Hematopoietic multipotent progenitor cell treated with erythropoietin and hydrocortisone succinate and interleukin-3 and kit ligand, for 17 days (in vitro differentiated cells): ENCODE measurements at places on chromosomes 2 and 18.
A peak's percentile ranks its signal among the peaks of the same experiment; 100 is the strongest.

GRCh38 chr18:79026491-79026890 is 42.7 kb upstream of the ATP9B start:
- DNase-seq = no peak

DNA sequence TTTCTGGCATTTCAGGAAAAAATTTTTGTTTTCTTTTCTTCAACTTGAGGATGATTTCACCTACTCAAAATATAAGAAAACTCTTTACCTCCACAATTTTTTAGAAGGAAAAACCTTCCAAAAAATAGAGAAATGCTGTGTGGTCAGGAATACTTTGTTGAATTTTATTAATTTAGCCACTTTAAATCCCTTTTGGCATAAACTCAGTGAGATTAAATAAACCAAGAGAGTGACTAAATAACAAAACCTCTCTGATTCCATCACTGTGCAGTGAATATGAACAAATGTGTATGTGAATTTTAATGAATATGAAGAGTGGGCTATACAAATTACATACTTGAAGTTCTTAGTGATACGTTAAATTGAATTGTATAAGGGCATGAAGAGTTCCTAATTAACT is 25.8 kb upstream of the CYTIP start:
- no peak for DNase-seq

DNA sequence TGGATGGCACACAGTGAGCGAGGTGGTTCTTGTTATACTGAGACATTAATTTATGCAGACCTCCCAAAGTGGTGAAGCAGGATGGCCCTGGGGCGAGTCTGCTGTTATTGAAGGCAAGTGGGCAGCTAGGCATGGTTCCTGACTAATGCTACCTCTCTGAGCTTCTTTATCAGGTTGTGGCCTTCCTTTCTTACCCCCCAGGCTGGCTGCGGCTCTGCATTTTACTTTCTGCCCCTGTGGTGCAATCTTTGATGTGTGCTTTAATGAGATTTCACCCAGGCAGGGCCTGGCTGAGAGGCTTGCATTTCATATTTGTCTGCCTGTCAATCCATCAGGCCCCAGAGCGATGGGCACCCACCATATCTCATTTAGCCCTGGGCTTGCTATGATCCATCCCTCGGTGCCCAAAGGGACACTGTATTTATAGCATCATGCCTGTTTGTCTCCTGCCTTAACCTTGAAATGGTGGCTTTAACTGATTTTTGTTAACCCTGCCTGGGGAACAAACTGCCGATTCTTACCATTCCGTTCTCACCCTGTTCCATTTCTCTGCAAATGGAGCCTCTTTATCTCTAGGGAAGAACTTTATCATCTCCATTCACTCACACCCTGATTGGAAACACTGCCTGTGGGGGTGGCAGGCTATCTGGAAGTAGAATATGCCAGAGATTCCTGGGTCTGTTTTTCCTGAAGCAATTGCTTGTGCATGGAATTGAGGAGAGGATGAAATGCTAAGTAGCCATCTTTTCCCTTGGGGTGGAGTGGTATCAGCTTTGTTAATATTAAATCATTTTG is 316.2 kb upstream of the THSD7B start:
- DNase-seq = no peak

- no peak for DNase-seq
These were observed 134.0 kb downstream of the FTCDNL1 start for GRCh38 chr2:199716807-199717586.

DNA sequence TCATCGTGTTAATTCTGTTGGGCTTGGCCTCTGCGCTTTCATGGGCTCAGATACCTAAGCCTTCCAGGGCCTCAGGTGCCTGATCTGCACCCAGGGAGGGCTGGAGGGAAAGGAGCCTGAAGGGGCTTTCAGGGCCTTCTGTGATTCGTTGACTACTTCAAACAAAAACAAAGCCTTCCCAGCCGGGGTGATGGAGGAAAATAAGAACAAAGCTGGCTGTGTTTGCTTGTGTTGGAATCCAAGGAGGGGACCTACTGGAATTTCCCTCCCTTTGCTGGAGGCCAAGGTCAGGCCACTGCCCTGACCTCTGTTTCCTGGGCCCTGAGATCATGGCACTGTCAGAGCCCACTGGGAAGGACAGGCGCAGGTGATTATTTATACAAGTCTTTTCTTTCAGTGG is 135.3 kb downstream of the KLHL29 start:
- DNase-seq = no peak

GRCh38 chr2:1234731-1235308 is 178.4 kb upstream of the TPO start:
- DNase-seq = no peak

GRCh38 chr2:168969865-168970264 is 61.3 kb downstream of the ABCB11 start:
- DNase-seq = no peak

DNA sequence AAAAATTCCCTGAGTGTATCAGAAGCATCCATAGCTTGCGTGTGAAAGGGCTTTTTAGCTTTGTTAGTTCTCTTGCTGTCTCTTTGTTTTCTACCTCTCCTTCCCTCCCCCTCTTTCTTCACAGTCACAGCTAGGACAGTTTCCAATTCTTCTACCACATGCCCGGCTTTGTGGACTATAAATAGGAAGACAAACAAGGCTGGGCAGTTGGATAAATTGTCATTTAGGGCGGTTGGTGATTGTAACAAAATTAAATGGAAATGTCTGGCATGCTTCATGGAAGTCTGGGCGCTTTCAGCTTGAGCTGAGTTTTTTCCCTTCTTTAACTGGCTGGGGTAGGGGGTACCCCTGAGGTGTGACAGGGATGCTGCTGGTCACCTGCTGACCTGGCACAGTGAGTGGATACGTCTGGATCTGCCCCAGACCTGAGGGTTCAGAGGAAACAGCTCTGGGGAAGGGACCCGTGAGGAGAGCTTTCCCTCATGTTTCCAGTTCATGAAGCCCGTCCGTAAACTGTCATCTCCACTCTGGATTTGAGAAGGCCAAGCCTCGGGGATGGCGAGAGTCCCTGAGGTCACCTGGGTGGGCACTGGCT is 29.0 kb upstream of the GIGYF2 start:
- no peak for DNase-seq

DNA sequence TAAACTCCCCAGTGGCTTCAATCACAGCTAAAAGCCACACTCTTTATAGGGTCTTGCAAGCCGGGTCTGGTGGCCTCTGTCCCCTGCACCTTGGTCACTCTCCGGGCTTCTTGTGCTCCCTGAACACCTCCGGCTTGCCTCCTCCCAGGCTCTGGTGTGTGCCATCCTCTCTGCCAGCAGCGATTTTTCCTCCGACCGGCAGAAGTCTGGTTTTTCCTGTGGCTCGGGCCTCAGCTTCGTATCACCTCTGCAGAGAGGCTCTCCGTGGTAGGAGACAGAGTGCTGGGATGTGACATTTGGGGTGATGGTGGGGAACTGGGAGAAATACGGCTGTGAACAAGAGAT is 58.8 kb upstream of the HPCAL1 start:
- DNase-seq = no peak

DNA sequence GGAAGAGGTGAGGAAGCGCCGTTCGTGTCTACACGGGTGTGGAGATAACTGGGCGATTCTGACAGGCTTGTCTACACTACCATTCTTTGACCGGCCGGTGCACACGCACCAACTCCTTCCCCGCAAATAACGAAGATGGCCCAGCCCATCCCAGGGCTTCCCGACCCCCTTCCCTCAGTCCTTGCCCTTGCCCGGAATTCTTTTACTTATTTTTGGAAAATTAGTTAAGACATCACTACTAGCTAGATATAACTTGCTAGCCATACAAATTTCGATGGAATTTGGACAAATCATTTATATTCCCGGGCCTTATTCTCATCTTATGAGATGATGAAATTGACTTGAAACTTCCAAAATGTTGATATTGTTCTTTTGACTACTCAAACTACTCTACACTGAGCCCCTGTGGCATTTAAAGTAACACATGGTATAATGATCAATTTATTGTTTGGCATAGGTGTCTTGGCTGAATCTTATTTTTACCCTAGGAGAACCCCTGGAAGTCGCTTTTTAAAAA is 1.3 kb downstream of the ERICH2 start:
- no peak for DNase-seq

DNA sequence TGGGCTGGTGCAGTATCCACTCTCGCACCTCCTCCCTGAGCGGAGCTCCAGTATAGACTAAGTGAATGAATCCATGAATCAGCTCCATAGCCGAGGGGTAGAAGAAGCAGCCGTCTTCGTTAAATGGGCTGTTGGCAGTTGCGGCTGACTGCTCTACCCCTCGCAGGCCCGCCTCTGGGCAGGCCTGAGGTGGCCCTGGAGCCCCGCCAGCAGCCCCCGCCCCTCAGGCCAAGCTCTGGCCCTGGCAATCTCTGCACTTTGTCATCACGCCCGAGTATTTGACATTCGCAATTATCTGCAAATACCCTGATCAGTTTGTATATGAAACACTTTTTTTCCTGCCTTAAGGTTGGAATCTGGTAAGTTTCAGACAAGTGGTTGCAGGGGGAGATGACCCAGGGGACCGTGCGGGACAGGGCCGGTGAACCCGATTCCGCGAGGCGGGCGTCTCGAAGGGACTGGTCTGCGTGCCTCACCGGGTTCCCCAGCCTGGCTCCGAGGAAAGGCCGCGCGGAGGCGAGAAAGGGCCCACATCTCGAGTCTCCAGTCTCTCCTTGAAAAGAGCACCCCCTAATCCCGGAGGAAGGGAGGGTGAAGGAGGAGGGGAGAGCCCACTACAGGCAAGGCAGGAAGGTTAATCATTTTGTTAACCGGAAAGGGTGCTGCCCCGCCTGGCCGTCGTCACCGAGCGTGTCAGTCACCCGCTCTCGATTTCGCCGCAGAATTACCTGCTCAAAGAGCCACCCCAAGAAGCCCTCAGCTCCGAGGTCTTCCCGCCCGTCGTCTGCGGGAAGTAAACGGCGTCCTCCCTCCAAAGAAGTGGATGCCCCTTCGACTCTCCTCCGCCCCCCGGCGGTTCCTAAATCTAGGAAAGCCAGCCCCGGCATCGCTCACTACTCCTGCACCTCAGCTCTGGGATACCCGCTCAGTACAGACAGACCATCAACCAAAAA is 11.1 kb upstream of the SATB2 start:
- DNase-seq = no peak

GRCh38 chr2:101796825-101797600 is 99.5 kb downstream of the MAP4K4 start:
- DNase-seq = peak; percentile 31
